ENCODE measurements at places on chromosomes 12 and 14.

GRCh38 chr12:77060883-77061240 lies 4.5 kb downstream of the E2F7 start:
- no peak for DNase-seq

GRCh38 chr12:79155683-79156082 lies 291.1 kb downstream of the SYT1 start:
- DNase-seq = peak; percentile 7

DNA sequence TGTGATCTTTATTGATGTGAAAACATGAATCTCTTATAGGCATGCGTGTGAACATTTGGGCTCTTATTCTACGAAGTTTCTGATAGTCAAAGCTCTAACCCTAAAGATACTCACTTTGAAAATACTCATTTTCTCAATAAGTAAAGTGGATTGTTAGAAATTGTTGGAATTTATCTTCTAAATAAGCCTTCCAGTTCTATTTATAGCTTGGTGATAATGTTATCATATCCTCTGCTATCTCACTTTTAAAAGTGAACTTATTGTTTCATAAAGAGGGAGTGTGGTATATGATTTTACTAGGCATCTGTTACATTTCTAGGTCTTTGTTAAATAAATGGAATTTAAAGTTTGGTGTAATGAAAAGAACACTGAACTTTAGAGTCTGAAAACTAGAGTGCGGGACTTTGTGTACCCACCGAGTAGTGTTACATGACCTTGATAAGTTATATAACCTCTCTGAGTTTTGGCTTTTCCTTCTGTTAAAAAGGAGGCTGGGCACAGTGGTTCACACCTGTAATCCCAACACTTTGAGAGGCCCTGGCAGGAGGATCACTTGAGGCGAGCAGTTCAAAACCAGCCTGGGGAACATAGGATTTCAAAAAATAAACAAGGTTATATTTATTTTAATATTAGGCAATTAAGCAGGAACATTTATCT lies 13.6 kb downstream of the USP15 start:
- DNase-seq = no peak

GRCh38 chr12:6791931-6792520 lies 2.7 kb downstream of the CD4 start:
- DNase-seq = peak; percentile 66

DNA sequence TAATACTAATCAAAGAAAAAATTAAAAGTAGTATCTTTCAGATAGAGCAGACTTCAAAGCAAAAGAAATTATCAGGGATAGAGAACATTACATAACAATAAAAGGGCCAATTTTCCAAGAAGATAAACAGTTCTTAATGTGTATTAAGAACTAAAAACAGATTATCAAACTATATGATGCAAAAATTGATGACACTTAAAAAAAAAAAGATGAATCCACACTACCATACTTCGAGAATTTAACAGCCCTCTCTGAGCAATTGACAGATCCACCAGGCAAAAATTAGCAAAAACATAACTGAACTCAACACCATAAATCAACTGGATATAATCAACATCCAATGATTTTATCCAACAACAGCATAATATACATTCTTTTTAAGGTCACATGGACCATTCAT lies 686.5 kb downstream of the LRFN5 start:
- DNase-seq = no peak

DNA sequence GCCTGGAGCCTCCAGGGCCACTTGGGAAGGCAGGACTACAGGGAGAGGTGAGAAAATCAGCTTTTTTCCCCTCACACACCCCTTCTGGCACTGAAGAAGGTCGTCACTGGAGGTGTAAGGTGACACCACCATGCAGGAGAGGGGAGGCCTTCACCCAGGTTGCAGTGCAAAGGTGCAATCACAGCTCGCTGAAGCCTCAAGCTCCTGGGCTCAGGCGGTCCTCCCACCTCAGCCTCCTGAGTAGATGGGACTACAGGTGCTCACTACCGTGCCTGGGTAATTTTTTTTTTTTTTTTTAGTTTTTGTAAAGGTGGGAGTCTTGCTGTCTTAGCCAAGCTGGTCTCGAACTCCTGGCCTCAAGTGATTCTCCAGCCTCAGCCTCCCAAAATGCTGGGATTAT lies 93.6 kb downstream of the TNFAIP2 start:
- no peak for DNase-seq

GRCh38 chr12:29167445-29167844 lies 18.4 kb downstream of the FAR2 start:
- no peak for DNase-seq

- DNase-seq = no peak
Observed at GRCh38 chr12:106048676-106049075, 90.1 kb downstream of the NUAK1 start.

DNA sequence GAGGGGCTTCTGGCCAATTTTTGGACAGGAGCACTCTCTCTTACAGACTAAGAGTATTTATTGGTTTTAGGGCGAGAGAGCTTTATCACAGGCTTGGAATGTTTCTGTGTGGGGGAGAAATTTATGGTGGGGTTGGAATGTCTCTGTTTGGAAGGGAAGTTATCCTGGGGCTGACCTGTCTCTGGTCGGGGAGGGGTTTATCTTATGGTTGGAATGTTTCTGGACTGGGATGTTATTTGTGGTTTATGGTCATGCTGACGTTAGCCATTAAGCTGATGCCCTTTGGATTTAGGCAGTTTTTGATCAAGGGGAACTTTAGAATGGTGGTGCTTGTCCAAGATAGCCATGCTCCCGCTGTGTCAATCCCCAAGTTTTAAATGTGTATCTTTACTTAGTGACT lies 614.8 kb downstream of the DIO2 start:
- DNase-seq = no peak

DNA sequence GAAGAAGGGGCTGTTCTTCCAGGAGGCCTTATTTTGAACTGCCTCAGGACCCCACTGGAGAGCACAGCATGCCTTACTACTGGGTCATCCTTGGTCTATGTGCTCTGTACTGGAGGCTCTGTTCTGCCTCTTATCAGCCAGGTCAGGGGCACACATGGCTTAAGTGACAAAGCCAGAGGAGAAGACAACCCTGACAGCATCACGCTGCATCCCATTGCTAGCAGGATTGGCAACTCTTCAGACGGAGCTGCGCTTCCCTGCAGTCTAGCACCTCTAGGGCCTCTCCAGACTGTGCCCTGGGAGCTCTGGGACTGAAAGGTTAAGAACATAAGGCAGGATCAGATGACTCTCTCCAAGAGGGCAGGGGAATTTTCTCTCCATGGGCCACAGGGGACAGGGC lies 17.3 kb upstream of the TIGAR start:
- DNase-seq = no peak

DNA sequence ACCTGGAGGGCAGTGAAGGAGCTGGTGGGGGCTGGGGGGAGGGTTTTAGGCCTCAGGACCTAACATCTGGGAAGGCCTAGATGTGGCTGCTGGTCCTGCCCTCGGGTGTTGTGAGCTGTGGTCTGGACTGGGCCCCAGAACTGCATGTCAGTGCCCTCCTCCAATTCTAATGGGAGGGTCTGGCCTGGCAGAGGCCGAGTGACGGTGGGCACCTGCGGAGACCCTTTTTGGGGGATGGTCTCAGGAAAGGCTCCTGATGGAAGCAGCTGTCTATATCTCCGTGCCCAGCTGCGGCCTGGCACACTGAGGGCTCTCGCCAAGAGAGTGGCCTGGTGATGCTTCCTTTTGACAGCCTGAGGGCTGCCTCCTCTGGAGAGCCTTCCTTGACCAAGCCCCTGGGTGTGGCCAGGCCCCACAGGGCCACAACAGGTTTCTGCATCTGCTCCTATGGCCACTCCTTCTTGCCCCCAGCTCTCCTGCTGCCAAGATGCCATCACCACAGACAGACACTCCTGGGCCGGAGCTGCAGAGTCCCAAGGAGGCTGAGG lies 5.3 kb downstream of the EXOC3L4 start:
- no peak for DNase-seq

DNA sequence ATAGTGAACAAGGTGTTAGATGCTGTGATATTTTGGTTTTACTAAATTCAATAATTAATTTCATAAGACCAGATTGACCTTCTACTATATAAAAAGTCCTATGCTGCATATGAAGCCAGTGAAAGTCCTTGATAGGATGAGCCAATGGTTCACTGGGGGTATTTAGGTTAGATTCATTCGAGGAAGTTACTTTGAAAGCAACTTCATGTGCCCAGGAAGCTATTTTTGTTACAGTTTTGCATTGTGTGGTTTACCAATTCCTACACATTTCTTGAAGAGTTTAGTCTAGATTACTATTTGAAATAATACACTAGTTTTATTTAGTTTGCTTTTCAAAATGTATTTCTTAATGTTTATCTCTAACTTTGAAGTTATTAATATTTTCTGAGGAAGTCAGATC lies 58.5 kb upstream of the RMST start:
- DNase-seq = no peak

DNA sequence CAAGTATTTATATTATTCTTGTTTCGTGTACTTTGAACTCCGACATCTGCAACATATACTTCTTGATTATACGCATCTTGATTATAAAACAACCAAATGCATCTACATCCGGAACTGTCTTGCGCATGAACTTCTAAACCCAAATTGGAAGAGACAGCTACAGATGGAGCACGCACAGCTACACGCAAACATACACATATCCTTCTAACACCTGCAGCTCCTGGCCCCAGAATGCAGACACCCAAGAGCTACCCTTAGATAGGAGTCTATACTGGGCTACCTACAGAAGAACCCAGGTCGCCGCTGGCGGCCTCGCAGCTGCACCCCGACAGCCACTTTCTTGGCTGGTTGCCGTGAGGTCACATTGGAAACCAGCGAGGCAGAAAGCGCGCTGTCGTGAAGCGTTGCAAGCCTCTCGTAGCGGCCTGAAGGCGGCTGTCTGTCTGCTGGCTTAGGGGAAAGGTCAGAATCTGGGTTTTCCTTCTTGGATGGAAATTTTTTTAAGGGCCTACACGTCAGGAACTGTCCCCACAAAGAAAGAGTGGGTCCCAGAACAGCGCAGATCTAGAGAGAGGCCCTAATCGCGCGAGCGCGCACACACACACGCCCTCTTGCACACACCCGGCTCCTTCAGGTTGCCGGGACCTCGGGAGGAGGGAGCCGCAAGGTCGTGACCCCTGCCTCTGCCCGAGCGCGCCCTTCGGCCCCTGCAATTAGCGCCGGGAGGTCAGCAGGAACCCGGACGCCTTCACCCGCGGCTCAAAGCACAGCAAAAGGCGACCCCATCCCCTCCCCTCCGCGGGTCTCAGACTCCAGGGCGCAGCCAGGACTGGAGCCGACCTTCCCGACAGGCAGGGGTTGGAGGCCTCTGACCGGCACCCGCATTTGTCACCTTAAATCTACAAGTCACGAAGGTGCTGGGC lies 17.0 kb downstream of the TBX3 start:
- DNase-seq = no peak

DNA sequence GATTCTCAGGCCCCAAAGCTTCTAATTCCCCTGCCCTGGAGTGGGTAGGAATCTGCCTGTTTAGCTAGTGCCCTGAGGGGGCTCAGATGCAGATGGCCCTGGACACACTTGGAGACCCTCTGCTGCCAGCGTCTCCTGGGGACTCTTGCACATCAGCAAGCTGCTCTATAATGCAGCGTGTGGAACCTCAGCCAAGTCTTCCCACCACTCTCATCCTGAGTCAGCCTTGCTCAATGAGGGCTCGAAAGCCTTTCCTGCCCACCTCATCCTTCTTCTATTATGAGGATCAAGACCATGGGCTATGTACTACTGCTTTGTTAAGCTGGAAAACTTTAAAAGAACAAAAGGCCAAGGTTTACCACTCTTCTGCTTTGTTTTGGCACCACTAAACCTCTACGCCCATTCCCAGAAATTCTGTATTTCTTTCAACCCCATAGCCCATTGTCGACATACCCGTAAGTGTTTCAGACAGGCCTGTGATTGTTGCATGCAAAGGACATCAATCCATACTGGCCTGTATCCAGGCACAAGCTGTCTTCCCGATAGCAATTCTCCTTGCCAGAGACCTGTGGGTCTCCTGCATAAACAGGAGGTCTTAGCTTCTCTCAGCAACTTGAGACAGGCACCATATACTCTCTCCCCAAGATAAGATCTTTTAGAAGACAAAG lies 246.9 kb downstream of the DPF3 start:
- DNase-seq = no peak

DNA sequence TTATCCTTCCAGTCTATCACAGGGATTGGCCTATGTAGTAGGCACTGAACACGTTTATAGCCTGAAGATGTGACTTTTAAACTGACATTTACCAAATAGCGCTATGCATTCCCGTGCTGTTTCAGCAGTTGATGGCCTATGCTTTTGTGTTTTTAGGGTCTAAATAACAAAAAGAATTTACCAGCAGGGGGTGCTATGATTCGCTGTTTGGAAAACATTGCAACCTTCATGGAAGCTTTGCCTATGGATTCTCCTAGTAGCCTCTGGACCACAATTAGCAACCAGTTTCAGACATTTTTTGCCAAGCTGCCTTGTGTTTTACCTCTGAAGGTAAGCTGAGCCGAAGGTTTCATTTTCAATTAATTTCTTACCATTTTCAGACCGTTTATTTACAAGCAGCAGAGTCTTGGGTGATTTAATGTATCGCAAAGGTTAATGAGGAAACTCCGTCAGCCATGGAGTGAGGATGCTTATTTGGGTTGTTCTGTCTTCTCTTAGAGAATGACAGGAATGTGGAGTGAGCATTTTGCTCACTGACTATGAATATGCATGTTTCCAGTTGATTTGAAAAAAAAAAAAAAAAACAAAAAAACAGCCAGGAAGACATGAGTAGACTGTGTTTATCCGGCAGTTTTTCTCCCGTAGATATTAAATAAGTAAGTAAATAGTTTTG lies 133.1 kb downstream of the PRIMA1 start:
- peak; percentile 63 for DNase-seq

DNA sequence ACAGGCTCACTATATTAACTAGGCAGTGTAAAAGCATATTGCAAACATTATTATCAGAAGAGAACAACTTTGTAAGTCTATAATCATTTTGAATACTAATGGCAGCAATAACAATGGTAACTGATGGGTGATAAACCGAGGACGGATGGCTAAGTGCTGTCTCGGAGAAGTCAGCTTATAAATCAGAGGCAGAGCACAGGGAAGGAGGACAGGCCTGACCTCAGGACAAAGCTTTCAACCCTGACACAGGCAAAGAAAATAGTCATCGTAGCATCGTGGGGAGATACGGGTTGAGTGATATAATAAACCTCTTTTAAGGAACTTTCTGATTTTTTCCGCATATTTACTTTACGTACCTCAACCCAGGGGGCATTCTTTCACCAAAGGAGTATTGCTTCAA lies 48.4 kb downstream of the FLRT2 start:
- no peak for DNase-seq

- no peak for DNase-seq
Observed at GRCh38 chr12:93128332-93128707, 199.2 kb upstream of the EEA1 start.

- DNase-seq = no peak
Observed at GRCh38 chr12:57517187-57517586, 3.1 kb downstream of the DDIT3 start.

All from NB4 (cell line).